Gastrocnemius medialis (tissue), 4 donors: ENCODE measurements at places on chromosomes 16 and 17. TPM values are rescaled to one million over a fixed set of nuclear protein-coding genes. Genes with fewer than 3 reads are reported as not detected.

Gene USP31
- 23.3 TPM for total RNA-seq

DNA sequence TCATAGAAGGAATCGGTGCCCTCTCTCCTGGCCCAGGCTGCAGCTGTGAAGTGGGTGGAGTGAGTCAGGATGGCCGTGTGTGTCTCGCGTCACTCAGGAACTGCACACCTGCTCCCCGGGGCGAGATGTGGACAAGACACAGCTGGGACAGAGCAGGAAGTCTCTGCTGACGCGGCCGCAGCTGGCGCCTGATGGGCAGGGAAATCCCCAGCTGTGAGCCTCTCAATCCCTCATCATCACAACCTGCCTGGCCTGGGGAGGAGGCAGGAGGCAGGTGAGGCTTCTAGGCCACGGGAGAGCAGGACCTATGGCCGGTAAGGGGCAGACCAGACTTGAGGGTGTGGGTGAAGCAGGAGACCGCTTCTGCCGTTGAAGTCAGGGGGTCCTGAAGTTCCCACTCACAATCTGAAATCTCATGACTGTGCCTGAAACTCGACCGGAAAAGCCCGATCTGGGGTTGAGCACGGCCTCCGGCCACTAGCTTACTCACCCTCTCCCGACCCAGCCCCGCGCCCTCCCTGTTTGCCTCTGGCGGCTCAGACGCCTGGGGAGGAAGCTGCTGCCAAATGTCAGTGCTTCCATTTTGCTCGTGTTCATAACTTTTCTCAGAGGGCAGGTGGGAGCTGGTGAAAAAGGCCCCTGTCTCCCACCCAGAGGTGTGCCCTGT lies 1.1 kb upstream of the TRPV3 start:
- peak; percentile 52 for DNase-seq

DNA sequence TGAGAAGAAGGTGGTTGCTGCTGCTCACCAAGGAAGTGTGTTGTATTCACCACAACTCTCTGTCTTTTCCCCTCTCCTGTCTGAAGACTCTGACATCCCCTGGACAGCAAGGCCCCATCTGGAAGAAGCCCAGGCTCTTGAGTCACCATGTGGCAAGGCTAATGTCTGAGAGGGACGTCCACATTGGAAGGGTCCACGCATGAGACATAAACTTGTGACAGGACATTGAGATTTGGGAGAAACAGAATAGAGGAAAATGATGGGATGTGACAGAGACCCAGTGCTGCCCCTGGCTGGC lies 176.5 kb downstream of the IRF8 start:
- no peak for DNase-seq

GRCh38 chr16:83781-84615 lies 6.0 kb downstream of the MPG start:
- no peak for DNase-seq

GRCh38 chr17:5122586-5123342 lies 6.9 kb downstream of the USP6 start:
- no peak for DNase-seq

DNA sequence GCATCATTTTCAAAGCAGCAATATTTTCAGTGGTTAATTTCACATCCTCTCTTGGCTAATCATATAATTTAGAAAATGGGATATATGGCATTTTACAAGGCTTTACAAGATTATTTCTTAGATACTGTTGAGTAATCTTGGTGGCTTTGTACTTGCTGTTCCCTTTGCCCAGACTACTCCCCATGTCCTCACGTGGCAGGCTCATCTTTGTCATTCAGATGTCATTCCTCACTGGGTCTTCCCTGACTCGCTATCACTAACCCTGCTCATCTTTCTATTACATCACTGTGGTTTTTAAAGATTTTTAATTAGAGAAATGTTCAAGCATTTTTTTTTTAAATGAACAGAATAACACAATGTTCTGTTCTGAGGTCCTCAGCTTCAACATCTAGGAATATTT lies 240.0 kb upstream of the IRX5 start:
- no peak for DNase-seq

Gene SMTNL2
- 541 TPM for total RNA-seq

Gene TBC1D3G
- not detected for total RNA-seq

- DNase-seq: peak; percentile 48
These were observed 709 bp downstream of the STAT5A start for GRCh38 chr17:42288803-42289610.

Gene SPATA22
- total RNA-seq: 0.23 TPM

Gene KRT15
- not detected for total RNA-seq

DNA sequence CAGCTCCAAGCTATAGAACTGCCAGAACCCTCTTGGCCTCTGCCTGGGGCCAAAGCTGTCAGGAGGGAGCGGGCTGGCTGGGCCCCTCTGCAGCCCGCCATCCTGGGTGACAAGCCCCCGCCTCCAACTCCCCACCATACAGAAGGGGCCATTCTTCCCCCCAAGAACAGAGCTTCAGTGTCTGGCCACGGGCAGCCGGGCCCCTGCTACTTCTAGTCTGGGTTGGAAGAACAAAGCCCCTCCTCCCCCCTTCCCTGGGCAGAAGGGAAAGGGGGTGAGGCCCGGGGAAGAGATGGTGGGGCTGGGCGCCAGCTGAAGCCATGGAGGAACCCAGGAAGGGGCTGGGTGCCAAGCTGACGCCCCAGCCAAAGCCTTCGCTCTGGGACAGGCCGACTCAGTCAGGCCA lies 9.0 kb downstream of the NAT9 start:
- no peak for DNase-seq

Gene CLEC19A
- not detected for total RNA-seq

DNA sequence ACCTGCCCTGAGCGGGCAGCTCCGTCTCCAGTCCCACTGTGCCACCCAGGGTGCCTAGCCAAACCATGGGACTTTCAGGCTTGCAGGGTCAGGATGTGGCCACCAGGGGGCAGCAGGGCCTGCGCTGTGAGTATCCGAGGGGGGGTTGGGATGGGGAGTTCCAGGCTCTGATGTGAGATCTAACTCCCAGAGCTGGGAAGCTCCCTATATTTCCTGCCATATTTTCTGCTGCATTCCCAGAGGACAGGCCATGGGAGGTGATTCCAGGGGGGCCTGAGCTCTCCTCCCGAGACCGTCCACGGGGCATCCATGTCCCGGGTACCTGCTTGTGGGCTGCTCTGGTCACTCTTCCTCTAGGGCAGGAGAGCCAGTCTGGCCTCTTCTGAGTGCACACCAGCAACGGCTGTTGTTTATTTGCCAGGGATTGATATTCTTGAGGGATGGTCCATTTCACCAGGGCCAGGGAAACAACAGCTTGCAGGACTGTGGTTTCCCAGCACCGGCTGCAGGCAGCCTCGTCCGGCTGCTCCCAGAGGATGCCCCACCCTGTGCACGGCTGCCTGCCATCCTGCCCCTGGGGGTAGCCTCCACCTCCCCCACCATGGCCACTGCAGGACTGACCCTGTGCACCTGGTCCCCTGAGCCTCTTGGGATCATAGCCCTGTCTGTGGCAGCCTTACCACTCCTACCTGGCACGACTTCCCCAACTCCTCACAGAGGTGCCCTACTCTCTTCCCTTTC lies 1.2 kb downstream of the GPR142 start:
- DNase-seq: peak; percentile 71

DNA sequence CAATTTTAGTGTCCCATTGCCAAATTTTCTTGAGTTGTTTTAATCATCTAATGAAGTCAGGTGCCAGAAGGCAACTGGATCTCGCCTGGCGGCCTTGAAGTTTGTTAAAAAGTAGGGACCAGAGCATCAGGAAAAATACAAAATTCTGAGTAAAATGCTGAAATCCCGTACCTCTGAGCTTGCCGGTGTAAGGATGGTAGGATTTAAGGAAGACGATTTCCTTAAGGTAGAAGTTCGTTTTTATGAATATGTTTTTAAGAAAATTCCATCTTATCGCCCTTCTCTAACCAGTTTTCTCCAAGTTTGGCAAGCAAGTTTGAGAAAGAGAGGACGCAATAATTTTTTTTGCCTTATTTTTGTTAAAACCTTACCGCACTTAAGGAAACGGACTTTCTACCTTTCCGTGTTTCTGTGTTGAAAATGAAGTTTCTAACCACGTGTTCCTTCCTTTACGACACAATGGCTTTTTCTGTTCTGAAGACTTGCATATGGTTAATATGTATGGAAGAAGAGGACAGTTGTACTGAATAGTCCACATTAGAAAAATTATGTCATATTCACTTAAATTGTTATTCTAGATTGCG lies 748 bp downstream of the ATF7IP2 start:
- DNase-seq: no peak

DNA sequence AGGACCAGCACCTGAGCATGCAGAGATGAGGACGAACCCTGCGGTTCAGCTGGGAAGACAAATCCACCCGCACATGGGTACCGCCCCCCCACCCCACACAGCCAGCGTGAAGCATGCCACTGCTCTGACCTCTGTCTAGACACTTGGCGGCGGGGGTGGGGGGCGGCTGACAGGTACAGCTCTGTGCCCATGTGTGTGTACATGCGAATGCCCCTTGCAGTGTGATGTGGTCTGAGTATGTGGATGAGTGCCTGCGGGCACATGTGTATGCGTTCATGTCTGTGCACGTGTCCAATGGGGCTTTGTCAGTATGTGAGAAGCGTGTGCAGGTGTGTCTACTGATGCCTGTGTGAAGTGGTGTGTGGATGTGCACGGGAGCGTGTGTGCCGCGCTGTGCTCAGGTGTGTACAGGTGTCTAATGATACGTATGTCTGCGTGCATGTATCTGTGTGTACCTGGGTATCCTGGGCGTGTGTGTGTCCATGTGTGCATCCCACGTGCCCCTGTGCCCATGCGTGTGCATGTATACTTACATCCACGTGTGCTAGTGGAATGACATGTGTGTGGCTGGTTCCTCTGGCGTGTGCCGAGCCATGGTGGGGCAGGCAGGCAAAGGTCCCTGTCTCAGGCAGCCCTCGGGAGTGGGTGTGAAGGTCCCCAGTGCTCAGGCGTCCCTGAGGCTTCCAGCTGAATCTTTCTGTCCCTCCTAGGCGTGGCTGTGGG lies 636 bp upstream of the RAP1GAP2 start:
- no peak for DNase-seq

- DNase-seq: peak; percentile 94
These were observed 65.6 kb downstream of the PDPK1 start for GRCh38 chr16:2603165-2604015.
